Ascending aorta (tissue), 2 donors: ENCODE measurements at places on chromosomes 16 and 17.

DNA sequence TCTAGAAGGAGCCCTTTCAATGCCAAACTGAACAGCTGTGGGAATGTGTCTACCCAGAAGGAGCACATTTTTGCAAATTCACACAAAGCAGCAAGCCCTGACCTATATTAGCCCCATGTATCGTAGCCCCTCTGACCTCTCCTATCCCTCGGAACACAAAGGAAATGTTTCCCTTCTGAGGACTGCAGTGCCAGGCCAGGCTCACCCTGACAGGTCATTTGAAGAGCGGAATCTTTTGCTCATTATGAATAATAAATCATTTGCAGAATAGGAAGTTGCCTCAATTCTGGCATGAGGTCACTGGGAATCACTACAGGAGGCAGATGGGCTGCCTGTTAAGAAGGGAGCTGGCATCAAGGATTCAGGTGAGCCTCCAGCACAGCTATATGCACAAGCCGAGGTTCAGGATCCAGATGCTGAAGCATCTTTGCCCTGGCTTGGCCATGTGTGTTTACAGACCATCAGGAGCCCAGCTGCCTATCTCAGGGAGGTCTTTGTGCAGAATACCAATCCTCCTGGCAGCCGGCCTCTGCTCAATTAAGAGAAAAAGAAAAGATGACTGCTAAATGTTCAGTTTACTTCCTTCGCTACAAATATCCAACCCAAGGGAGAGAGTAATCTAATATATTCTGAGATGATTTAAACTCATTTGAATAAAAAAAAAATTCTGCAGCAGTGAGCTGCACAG is 119.4 kb downstream of the USP31 start:
- no peak for DNase-seq

- DNase-seq, result no peak
These were observed 96.3 kb downstream of the TMEM114 start for GRCh38 chr16:8493972-8494371.

DNA sequence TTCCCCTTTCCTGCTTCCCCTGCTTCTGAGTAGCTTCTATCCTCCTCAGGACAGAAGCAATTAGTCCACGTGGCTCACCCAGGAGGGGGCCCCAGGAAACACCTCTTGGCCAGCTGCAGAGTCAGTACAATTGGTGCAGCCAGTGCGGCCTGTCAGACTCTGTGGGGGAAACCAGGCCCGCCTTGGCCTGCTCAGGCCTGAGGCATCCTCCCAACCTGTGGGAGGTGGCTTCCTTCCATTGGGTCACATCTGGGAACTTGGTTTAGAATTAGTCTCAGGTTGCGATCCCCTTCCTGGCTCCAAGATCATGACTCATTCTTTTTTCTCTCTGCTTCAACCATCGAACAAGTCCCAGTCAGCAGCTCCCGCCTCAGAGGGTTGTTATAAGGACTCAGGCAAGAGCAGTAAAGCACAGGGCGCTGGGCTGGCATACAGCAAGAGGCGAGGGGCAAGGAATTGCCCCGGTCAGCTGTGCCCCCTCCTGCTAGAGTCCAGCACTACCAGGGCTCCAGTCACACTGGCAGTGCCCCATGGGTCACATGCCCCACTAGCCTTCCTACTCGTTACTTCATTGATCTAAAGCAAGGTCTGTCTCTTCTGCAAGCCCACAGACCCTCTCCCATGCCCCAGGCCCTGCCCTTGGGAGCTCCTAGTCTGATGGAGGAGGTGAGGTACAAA is 8.1 kb upstream of the EPX start:
- peak; percentile 38 for DNase-seq

- no peak for DNase-seq
These were observed 97.6 kb upstream of the DNAH17 start for GRCh38 chr17:78674595-78675315.

GRCh38 chr17:45782889-45783592 is 1.1 kb upstream of the CRHR1 start:
- no peak for DNase-seq

GRCh38 chr16:81483064-81483969 is 38.7 kb downstream of the CMIP start:
- DNase-seq, result no peak

GRCh38 chr17:80501741-80502577 is 25.6 kb upstream of the NPTX1 start:
- no peak for DNase-seq

DNA sequence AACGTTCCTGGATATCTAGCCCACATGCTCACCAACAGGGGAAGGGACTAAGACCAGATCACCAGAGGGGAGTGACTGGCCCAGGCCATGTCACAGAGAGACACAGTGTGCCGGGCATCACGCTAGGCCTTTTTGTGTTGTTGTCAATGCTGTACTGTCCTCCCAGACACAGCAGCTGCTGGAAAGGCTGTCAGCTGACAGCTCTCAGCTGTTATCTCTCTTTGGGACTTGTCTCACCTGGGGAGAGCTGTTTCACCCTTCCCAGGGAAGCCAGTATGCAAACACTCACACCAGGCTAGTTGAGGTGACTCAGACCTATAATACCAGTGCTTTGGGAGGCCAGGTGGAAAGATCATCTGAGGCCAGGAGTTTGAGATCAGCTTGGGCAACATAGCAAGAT is 19.4 kb downstream of the UNC45B start:
- DNase-seq, result no peak

GRCh38 chr16:68644715-68645493 is at the start of gene CDH3:
Gene CDH3, plus strand, starts transcription at chr16:68645310. Its CDS starts 70 bp downstream, at chr16:68645380.
- no peak for DNase-seq

DNA sequence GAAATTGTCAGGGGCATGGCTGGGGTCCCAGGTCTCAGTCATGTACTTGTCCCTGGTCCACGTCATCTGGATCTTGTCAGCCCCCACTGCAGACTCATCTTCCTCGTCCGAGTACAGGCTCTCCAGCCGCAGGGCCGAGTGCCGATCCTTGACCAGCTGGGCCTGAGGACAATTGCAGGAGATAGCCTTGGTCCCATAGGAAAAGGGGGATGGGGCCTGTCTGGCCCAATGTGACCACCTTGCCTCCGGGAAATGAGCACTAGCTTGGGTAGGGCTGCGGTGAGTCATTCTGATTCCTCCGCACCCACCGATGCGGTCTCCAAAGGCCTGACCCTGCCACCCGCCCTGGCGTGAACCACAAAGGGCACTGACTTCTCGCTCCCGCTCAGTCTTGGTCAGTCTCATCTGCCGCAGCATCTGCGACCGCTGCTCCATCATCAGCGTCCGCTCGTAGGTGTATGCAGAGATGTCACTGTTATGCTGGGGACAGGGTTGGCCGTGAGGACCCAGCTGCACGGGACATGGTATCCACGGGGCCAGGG is 1.5 kb upstream of the LCAT start:
- DNase-seq, result no peak

- no peak for DNase-seq
These were observed 68.3 kb upstream of the BCAR1 start for GRCh38 chr16:75319513-75320411.

- DNase-seq, result no peak
These were observed 36.0 kb upstream of the RBFOX3 start for GRCh38 chr17:79646721-79647455.

GRCh38 chr17:77546772-77547241 is 406.0 kb downstream of the SEC14L1 start:
- no peak for DNase-seq

DNA sequence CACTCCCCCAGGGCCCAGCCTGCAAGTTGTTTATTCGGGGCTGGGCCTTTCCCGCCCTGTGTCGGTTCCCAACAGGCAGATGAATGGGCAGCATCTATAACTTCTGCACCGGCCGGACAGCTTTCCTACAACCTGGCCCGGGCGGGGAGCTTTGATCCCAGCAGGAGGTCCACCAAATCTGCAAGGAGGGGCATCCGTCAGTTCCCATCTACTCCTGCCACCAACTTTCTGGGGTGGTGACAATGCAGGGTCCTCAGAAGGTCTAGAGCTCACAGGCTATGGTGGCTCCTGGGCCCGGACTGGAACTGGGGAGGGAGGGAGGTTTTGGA is 211.9 kb downstream of the NTN1 start:
- no peak for DNase-seq

- DNase-seq, result no peak
These were observed 381.9 kb upstream of the TOM1L1 start for GRCh38 chr17:54518706-54519105.
